ENCODE measurements at places on chromosomes 2 and 18.

DNA sequence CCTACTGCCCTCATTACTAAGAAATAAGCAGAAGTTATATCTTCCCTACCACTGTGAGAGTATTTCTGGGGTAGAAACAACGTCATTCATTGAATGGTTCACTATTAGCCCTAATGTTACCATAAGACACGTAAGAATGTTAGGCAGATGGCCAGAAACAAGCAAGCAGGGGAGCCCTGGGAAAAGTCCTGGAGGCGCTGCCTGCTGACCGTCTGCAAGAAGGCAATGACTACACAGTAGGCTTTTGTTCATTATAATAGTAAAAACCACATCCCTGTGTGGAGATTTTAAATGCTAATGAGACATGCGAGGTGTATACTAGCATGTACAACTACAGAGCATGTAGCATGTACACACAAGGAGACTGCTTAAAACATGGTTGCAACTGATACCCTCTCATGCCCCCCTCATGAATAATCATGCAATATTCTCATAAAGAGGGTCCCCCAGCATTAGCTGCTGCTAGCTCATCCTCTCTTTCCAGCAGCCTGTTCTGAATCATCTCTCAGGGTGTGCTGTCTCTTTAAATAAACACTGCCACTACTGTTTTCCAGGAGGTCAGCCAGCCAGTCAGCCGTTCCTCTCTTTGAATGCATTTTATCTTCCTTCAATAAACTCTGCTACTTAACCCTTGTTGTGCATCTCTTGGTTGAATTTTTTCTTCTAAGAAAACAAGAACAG, 23.6 kb downstream of the SUCLG1 start:
- DNase-seq: no peak

DNA sequence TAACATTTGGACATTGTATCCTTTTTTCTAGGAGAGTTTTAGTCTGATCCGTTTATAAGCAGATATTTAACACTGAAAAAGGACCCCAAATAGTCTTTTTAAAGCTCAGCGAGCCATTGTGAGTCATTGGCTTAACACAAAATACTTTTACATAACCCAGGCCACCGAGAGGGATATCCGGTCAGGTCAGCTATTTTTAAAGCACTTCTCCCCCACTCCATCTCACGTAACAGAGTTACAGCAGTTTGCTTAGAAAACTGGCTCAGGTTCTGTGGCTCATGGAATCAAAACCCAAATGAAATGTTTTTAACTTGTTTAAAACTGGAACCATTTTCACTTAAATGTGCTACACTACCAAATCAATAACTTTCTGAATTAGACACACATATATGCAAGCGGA, 23.9 kb downstream of the COL4A3 start:
- DNase-seq: peak; percentile 30

DNA sequence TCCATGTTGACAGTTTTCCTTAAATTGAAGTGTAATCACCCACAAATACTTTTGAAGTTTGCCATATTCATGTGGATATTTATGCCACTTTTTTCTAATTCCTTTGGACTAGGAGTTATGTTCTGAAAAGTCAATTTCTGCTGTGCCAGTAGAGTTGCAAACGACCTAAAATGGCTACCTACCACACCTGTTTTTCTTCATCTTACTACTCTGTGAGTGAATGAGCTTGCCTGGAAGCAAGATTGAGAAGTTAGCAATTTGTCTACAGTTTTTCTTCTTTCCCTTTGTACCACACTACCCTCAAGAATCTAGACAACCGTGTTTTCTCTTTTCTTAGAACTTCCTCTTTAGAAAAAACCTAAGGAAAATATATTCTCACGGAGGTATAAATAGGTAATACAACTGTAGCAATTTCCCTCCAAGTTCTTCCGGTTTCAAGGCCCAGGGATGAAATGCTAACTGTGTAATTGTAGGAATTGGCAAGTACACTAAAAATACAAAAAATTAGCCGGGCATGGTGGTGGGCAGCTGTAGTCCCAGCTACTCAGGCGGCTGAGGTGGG, 7.3 kb upstream of the SLC39A10 start:
- DNase-seq: no peak

DNA sequence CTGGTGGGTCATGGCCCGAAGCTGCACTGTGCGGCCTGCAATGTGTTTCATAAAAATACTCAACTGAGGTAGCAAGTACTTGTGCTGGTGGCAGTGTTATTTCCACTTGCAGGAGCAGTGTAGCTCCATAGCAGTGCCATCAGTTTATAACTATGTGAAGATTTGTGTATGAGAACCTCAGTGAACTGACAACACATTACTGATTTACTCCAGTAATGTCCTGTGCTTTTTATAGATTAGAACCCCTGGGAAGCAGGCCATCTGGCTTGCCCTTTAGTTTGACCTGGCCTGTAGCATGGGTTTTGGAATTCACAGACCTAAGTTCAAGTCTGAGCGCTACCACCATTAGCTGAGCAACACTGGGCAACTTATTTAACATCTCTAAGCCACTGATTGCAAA, 99.7 kb upstream of the AQP4 start:
- no peak for DNase-seq

DNA sequence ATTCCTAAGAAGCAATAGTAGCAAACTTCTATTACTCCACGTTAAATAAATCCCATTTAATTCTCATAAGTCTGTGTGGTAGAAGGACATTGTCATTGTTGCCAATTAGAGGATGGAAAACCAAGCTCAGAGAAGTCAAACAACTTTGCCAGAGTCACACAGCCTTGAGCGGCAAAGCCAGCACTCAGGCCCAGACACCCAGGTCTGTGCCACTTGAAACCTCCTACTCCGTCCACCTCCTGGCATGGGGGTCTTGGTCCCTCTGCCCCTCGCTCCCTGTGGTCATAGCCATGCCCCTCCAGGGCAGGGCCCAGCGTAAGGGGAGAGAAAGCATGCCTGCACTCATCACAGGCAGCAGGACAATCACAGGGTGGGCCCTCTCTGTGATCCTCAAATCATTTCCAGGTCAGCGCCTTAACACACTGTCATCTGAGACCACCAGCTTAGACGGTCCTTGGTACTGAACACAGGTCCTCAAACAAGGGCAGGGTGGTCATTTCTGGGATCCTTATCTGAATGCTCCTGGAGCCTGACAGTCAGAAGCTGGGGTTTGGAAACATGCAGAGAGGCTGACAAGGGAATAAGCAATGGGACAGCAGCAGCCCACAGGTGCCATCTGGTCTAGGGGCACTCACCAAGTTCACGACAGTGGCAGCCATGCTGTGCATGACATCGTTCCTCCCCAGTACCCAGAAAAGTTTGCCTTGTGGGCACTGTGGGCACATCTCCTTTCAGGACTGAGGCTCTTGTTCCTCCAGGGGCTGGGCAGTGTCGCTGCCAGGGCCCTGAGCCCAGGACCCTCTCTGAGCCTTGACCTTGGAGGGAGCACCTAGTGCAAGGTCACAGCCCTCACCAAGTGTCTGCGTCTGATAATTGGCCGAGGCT, 38.2 kb downstream of the FAM178B start:
- no peak for DNase-seq

DNA sequence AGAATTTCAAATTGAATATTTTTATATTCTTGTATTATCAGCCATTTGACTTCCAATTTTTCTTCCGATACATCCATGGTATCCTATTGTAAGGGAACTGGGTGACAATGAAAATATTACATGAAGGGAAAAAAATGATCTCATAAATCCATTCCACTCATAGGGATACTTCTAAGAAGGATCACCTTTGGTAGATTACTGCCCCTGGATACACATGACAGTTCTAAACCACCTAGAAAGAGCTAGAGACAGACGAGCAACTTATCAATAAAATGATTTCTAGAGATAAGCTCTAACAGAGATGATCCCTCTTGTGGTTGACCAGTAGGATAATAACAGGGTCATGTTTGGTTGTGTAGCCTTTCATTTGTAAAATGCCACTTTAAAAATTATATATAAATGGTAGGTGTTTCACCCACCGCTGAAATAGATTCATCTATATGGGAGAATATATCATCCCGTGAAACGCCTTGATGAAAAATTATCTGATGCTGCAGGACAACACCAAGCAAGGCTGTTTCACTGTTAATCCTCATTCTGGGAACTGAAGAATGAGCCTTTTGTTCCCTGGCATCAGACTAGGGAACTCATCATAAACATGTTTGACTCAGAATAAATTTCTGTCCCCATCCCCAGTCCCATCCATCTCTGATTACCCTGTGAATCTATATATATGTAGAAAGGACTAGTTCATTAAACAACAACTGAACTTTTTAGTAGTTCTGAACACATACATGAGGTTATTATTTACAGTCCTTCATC, 180.0 kb downstream of the TCF4 start:
- no peak for DNase-seq

GRCh38 chr2:136381722-136382633, 264.0 kb upstream of the CXCR4 start:
- no peak for DNase-seq

DNA sequence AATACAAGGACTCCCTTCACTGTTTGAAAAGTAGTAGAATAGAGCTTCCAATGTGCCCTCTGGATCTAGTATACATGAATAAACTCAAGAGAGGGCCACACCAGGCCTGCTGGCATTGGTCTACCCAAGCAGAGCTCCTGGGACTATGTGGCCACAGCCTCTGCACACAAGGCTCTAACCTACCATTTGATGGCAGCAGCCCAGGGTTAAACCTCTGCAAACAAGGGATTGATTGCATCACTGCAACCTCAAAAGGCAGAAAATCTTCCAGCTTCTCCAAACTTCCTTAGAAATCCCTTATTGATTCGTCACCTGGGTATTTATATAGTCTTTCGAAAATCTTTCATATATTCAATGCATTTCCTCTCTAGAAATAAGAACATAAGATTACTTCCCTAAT, 147.6 kb upstream of the SETBP1 start:
- no peak for DNase-seq

DNA sequence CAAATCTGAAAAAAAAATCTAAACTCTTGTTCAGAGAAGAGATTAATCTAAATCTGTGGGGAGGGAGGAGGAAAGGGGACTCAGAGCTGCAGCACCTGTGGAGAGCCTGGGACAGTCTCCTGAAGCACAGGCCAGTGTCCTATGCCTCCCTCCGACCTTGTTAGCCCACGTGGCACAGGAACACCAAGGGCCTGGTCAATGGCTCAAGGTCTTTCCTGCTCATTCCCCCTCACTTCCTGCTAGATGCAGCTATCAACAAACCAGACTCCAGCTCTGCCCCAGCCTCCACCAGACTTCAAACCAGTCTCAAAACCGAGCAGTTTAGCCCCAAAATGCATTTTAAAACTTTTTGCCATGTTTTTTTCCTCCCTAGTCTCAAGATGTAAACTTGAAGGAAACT, 20.1 kb upstream of the SULT1C3 start:
- no peak for DNase-seq

DNA sequence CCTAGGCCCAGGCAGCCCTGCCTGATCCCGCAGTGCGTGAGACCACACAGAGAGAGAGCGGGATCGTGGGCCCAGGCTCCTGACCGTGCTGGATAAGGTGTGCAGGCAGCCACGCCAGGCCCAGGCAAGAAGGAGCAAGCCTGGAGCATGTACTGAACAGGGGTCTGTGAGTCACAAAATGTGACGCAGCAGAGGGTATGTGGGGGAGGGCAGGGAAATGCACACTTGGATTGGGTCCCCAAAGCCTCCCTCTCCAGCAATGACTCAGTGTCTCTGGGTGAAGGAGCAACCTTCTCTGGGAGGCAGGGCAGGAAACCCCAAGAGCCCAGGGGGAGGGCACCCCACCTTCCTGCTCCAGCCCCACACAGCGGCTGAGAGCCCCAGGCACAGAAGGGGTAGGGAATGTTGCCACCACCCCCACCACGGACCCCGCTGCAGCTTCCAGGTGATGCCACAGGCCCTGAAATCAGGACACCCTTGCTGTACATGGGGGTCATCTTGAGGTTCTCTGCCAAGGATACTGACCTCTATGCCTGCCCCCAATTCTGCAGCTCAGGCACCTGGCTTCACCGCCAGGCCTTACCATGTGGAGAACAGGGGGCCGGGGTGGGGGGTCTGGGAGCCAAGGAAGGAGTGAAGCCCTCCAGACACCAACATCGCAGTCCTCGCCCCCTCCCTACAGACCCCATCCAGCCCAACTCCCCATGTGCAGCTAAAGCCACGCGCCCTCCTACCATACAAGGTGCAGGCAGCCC, 1.3 kb upstream of the GPC1 start:
- DNase-seq: no peak

DNA sequence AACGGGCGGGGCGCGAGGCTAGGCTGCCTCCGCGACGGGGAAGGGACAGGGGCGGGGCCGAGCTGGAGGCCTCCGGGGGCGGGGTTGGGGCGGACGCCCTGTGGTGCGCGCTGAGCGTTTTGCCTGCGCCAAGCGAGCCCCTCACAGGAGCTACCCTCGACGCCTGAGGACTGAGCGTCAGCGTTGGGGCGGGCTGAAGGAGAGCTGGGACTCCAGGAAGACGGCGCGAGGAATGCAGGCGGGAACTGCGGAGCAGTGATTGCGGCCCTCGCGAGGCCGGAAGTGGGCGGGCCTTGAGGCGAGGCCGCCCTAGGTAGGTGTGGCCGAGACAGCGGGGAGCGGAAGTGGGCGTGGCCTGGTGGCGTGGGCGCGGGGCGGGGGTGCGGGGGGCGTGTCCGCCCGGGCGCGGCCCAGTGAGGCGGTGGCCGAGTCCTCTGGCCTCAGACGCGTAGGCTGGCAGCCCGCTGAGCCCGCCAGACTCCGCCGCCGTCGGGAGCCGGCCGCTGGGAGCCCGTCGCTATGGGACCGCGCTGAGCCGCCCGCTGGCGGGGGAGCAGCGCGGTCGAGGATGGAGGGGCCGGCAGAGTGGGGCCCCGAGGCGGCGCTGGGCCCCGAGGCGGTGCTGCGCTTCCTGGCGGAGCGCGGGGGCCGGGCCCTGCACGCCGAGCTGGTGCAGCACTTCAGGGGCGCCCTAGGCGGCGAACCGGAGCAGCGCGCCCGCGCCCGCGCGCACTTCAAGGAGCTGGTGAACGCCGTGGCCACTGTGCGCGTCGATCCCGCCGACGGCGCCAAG, at the start of the genes SEPTIN10 and SOWAHC:
Gene SEPTIN10, minus strand, starts transcription at position 45 of the 793 bp plus-strand sequence. CDS start 139 bp downstream, outside the sequence.
Gene SOWAHC, plus strand, starts transcription at position 443 of the 793 bp plus-strand sequence. Its CDS starts 126 bp downstream, at position 569.
- DNase-seq: peak; percentile 99

DNA sequence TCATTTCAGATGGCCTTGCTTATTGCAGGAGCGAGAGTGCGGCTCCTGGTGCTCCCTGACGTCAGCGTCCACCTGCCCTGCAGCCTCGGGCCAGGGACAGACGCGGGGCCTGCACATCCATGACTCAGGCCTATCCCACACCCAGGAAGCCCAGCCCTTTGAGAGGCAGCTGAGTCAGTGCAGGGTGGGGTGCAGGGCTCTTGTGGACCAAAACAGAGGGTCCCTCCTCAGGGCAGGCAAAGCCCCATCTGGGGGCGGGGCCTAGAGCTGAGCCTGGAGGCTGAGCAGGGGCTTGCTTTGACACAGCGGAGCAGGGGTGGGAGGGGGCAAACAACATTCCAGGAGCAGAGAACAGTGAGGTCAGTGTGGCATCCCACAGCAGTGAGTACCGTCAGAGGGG, 7.7 kb upstream of the ARHGEF4 start:
- DNase-seq: no peak

GRCh38 chr2:126658905-126659561, 3.1 kb downstream of the GYPC start:
- peak; percentile 87 for DNase-seq

Data from kidney capillary endothelial cell (primary cell).